ENCODE measurements at places on chromosomes 7 and 10.

DNA sequence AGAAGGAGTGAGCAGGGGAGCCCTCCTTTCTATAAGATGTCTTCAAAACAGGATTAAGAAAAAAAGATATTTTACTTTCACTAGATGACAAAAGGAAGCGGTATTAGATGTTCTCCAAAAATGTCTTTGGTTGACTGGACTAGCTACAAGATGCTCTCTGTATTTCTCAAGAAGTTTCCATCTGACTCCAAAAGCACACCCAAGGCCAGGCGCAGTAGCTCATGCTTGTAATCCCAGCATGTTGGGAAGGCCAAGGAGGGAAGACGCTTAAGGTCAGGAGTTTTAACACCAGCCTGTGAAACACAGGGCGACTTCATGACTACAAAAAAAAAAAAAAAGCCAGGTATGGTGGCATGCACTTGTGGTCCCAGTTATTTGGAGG lies 84.5 kb downstream of the PIP4K2A start:
- DNase-seq: no peak

DNA sequence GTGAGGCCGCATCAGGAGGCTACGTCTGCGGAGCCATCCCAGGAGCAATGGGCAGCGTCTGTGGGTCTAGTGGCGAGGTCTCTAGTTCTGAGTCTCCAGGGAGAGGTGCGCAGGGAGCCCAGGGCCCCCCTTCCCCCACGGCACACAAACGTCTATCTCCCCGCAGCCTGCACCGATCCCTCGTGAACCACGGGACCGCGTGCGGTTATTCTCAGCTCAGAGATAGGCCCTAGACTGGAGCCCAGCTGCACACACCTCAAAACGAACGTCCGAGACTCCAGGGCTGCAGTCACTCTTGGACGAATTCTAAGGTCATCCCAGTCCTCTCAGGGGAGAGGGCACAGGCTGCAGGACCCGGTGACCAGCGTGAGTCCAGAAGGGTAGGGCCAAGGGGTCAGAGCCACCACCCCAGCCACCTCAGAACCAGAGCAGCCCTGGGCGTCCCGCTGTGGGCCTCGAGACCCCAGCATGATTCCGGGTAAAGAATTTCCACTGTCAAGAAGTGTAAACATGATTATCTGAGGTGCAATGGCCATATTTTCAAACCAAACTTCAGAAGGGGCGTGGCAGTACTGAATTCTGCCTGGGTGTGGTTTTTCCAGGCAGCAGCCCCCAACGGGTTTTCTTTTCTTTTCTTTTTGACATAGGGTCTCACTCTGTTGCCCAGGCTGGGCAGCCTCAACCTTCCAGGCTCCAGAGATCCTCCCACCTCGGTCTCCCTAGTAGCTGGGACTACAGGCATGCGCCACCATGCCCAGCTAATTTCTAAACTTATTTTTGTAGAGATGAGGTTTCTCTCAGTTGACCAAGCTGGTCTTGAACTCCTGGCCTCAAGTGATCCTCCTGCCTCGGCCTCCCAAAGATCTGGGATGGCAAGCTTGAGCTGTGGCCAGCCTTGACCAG lies 57.5 kb downstream of the PWWP2B start:
- DNase-seq: no peak

- no peak for DNase-seq
These were observed 91.4 kb upstream of the NAMPT start for GRCh38 chr7:106376026-106376799.

- no peak for DNase-seq
These were observed 10.5 kb upstream of the SCART1 start for GRCh38 chr10:133442967-133443924.

DNA sequence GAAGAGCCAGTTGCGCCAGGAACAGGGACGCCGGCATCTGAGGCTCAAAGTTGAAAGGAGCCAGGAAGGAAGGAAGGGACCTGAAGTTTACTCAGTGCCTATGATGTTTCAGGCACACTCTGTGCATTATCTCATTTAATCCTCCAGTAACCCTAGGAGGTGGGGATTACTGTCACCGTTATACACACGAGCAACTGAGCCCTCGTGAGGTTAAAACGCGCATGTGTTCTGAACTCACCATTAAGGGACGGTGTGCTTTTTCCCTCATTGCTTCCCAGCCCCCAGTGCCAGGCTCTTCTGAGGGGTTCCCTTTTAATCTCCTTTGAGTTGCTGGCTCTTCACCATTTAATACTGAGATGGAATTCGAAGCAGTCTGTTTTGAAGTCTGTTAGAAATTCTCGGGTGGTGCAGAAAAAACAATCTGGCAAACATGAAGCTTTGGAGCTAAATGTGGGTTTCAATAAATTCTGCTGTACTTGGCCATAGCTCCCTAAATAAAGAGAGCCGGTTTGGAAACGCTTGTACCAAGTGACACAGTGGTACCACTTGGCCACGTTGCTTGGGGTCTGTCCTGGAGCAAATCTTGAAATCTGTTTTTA lies 102.2 kb downstream of the TAX1BP1 start:
- no peak for DNase-seq

GRCh38 chr10:124728830-124729661 lies 15.1 kb downstream of the FAM53B start:
- no peak for DNase-seq
